ENCODE measurements at places on chromosomes 4 and X. TPM values are rescaled to one million over a fixed set of nuclear protein-coding genes. Genes with fewer than 3 reads are reported as not detected.

The SH3D19 gene
- total RNA-seq: 125 TPM

The GPRASP3 gene
- total RNA-seq: 3.9 TPM

The USP26 gene
- total RNA-seq: not detected

The GSX2 gene
- not detected for total RNA-seq

The SCARB2 gene
- 152 TPM for total RNA-seq

Measured in vein endothelial cell (primary cell).